ENCODE measurements at places on chromosomes 12 and 14. TPM values are rescaled to one million over a fixed set of nuclear protein-coding genes. Genes with fewer than 3 reads are reported as not detected.

The HOXC4 gene
- total RNA-seq = not detected

DNA sequence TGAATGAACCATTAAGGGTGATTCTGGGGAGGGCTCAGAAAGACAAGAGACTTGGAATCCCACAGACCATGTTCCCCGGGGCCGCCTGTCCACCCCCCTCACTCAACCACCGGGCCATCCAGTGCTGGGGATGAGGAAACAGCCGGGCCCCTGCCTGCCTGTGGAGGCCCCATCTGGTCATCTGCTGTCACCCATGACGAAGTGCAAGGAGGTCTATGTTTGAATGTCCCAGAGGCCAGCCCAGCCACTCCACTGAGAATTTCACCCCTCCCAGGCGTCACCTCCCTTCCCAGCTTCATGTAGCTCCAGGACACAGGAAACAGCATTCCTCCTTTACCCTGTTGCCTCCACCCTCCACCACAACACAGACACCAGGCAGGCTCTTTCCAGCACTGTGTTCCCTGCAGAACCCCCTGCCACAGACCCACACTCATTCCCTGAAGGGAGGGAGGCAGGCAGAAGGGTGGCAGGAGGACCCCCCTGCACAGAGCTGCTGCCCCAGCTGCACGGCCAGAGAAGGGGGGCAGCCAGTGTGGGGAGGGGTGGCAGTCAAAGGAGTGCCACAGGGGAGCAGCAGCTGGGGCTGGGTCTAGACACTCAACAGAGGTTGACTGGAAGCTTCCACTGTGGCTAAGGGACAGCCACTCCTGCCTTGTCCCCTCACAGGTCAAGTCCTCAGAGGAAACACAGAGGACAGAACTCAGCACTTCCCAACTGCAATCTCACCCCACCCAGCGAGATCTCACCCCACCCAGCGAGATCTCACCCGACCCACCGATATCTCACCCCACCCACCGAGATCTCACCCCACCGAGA, 50.3 kb upstream of the PPP2R5C start:
- no peak overlapping the region for H3K27ac ChIP-seq
- H3K27me3 ChIP-seq = no peaks in the 10 kb centered on the region

DNA sequence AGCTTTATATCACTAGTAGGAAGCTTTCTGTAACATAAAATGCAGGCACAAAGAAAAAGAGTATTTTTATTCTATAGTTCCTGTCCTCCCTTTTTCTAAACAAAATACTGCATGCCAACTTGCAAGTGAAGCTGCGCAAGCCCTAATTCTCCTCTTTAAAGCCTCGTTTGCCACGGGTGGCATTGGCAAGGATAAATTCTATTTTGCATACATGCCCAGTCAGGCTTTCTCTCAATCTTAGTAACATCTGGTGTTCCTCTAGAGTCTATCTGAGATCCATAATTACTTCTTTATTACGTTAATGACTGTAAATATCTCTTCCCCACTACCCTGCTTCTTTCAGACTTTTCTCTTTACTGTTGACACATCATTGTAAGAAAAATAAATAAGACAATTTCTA, 97.1 kb upstream of the DAAM1 start:
- no peak overlapping the region for H3K4me3 ChIP-seq
- no peaks in the 10 kb centered on the region for H3K27me3 ChIP-seq
- H3K4me1 ChIP-seq = no peaks in the 10 kb centered on the region
- H3K36me3 ChIP-seq = no peaks in the 10 kb centered on the region
- no peak for DNase-seq

DNA sequence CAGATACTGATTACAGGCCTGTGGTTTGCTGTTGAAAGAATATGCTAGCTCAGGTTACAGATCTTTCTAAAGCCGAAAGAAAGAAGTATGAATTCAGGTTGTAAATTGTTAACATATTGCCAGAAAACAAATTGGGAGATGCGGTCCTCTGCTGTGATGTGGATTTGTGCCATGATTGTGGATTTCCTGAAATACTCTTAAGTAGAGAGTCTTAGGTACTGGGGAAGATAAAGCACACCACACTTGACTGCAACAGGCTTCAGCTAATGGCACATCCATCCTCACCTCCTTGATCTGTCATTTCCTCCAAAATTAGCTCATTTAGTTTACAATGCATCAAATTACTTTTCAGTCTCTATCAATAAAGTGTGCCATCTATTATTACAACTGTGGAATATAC, 279.2 kb downstream of the SYT1 start:
- no peak overlapping the region for H3K27ac ChIP-seq
- no peaks in the 10 kb centered on the region for H3K36me3 ChIP-seq
- H3K4me3 ChIP-seq = no peak overlapping the region
- H3K27me3 ChIP-seq = no peaks in the 10 kb centered on the region
- H3K4me1 ChIP-seq = no peaks in the 10 kb centered on the region

- H3K27ac ChIP-seq = no peak overlapping the region
- no peaks in the 10 kb centered on the region for H3K36me3 ChIP-seq
- no peak overlapping the region for H3K4me3 ChIP-seq
- H3K27me3 ChIP-seq = no peaks in the 10 kb centered on the region
- H3K4me1 ChIP-seq = peaks cover 9% of the 10 kb centered on the region
Measured at GRCh38 chr14:52840877-52841276, 49.5 kb upstream of the GNPNAT1 start.

DNA sequence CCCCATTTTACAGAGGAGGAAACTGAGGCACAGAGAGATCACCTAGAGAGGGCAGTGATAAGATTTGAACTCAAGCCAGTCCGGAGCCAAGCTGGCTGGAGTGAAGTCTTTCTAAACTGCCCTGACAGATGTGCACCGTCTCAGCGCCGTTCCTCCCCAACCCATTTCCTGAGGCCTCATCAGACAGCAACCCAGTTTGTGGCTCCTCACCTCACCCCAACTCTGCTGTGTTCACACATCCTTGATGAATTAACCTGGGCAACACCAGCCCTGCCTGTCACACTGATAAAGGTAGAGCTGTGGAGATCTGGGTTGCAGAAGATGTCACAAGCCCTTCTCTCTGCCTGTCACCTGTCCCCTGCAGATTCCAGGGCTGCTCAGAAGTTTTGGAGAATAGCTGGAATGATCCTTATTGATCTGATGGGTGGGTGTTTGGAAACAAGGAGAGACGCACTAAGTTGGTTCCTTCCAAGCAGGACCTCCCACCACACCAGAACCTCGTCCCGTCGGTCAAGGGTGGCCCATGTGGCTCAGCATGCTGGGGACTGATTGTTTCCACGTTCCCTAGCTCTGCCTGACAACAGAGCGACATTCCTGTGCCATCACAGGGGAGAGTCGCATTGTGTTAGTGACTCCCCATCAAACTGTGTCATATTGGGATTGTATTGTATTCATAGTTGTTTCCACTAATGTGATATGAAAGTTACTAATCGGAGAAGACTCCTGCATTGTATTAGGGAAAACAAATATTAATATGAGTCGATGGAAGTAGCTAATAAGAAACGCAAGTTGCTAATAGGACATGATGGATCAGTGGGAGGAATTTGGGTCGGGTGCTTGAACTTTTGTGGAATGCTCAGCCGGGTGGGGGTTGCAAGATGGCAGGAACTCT, 200.6 kb downstream of the PHETA1 start:
- H3K27ac ChIP-seq = no peak overlapping the region
- H3K4me1 ChIP-seq = no peaks in the 10 kb centered on the region
- H3K36me3 ChIP-seq = no peaks in the 10 kb centered on the region
- no peak for DNase-seq
- H3K27me3 ChIP-seq = no peaks in the 10 kb centered on the region
